Thyroid gland (tissue), 4 donors: ENCODE measurements at places on chromosomes 4 and X.

- H3K4me3 ChIP-seq: no peak overlapping the region
- no peaks in the 10 kb centered on the region for H3K4me1 ChIP-seq
- no peak for DNase-seq
- H3K27me3 ChIP-seq: no peaks in the 10 kb centered on the region
- H3K27ac ChIP-seq: no peak overlapping the region
- H3K36me3 ChIP-seq: peaks cover 3% of the 10 kb centered on the region
These were observed 53.3 kb downstream of the FBXL5 start for GRCh38 chr4:15601862-15602261.

GRCh38 chr4:156568041-156568440, 403.6 kb downstream of the PDGFC start:
- no peaks in the 10 kb centered on the region for H3K4me1 ChIP-seq
- H3K27me3 ChIP-seq: no peaks in the 10 kb centered on the region
- no peak overlapping the region for H3K27ac ChIP-seq

DNA sequence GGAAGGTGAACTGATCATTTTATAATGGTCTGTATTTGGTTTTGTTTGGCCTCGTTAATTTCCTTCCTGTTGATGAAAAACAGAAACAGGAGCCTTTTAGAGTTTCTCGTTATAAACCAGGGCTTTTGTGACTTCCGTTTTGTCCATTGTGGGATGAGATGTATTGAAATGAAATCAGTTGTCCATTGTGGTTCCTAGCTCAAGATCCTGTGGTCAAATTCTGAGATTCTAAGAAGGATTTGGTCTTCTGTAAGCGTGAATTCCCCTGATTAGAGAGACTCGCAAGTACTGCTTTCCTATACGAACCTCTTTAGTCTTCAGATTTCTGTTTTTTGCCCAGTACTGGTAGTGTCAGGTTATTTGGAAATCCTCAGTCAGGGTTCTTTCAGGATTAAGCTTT, 101.7 kb downstream of the RAPGEF2 start:
- H3K4me3 ChIP-seq: no peak overlapping the region
- H3K4me1 ChIP-seq: peaks cover 11% of the 10 kb centered on the region
- no peak overlapping the region for H3K27ac ChIP-seq
- no peak for DNase-seq

- no peaks in the 10 kb centered on the region for H3K27me3 ChIP-seq
These were observed 599 bp downstream of the NUP54 start for GRCh38 chr4:76147454-76148141.

GRCh38 chrX:11210415-11210801, 82.8 kb upstream of the AMELX start:
- H3K27me3 ChIP-seq: no peaks in the 10 kb centered on the region
- no peak overlapping the region for H3K27ac ChIP-seq
- H3K4me3 ChIP-seq: no peak overlapping the region
- H3K4me1 ChIP-seq: no peaks in the 10 kb centered on the region

DNA sequence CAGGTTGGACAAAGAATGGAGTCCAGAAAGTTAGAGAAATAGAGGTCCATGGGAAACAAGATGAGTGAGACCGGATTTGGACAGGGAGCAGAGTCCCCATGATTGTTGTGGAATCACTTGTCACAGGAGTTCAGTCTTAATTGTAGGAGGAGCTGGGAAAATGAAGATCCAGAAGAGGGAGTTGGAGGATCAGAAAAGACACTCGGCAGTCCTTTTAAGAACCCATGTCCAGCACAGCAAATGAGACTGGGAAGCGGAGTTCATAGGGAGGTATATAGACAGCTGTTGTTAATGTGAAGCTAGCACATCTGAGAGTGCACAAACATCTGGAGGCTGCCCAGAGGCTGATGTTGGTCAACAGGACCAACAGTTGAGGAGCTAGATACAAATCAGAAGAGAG, 111.4 kb upstream of the RXFP1 start:
- no peaks in the 10 kb centered on the region for H3K36me3 ChIP-seq
- H3K27ac ChIP-seq: no peak overlapping the region

- H3K27me3 ChIP-seq: no peaks in the 10 kb centered on the region
- no peaks in the 10 kb centered on the region for H3K4me1 ChIP-seq
- H3K4me3 ChIP-seq: no peak overlapping the region
- no peak for DNase-seq
- H3K27ac ChIP-seq: no peak overlapping the region
- H3K36me3 ChIP-seq: no peaks in the 10 kb centered on the region
These were observed 37.2 kb downstream of the CLCN3 start for GRCh38 chr4:169657470-169658107.

DNA sequence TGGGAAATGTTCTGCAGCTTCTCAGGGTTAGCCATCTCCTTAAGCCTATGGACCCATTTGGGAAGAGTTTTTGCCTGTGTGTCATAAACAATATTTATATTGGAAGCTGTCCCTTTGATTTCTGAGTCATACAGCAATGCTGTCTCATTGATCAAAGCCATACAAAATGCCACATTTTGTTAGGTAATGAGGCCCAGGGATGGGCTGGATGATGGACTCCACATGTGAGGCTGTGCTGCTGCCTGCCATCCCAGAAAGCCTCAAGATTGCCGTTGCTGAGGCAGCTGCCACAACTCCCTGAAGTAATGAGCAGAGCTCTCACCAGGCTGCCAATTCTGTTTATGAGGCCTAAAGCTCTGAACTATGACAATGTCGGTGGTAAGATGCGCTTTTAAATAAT, 12.2 kb upstream of the GJB1 start:
- no peak overlapping the region for H3K4me3 ChIP-seq
- H3K27me3 ChIP-seq: no peaks in the 10 kb centered on the region
- no peaks in the 10 kb centered on the region for H3K4me1 ChIP-seq
- H3K27ac ChIP-seq: no peak overlapping the region
- no peaks in the 10 kb centered on the region for H3K36me3 ChIP-seq
- no peak for DNase-seq

DNA sequence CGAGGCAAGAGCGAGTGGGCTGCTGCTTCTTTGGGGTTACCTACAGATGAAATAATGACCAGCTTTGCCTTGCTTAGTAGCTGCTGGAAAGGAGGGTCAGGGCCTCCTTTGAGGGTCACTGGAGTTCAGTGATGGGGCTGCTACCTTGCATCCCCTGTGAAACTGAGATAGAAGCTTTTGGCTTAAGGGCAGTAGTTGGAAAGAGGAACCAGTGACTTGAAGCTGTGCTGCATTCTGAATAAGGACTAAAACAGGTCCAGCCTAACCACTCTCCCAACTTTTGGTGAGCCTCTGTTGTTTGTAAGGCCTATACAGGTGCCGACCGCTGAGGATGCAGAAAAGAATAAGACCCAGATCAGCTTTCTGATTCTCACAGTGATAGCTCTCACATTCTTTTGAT, 41.2 kb downstream of the RASL11B start:
- H3K36me3 ChIP-seq: no peaks in the 10 kb centered on the region
- no peaks in the 10 kb centered on the region for H3K27me3 ChIP-seq
- H3K4me3 ChIP-seq: no peak overlapping the region
- H3K27ac ChIP-seq: no peak overlapping the region
- DNase-seq: no peak

- no peaks in the 10 kb centered on the region for H3K36me3 ChIP-seq
- DNase-seq: no peak
- peaks cover 4% of the 10 kb centered on the region for H3K4me1 ChIP-seq
These were observed 778.4 kb upstream of the FRG1 start for GRCh38 chr4:189162073-189162789.

GRCh38 chrX:56233100-56233499, 944 bp downstream of the KLF8 start:
- H3K4me1 ChIP-seq: no peaks in the 10 kb centered on the region
- peak; percentile 15 for DNase-seq
- H3K4me3 ChIP-seq: no peak overlapping the region
- peak overlapping the region; percentile 69 for H3K27ac ChIP-seq
- no peaks in the 10 kb centered on the region for H3K36me3 ChIP-seq
- no peaks in the 10 kb centered on the region for H3K27me3 ChIP-seq

- no peak overlapping the region for H3K27ac ChIP-seq
- no peak for DNase-seq
- H3K27me3 ChIP-seq: no peaks in the 10 kb centered on the region
- no peak overlapping the region for H3K4me3 ChIP-seq
- no peaks in the 10 kb centered on the region for H3K36me3 ChIP-seq
These were observed 81.6 kb downstream of the ZFX start for GRCh38 chrX:24231131-24231540.

DNA sequence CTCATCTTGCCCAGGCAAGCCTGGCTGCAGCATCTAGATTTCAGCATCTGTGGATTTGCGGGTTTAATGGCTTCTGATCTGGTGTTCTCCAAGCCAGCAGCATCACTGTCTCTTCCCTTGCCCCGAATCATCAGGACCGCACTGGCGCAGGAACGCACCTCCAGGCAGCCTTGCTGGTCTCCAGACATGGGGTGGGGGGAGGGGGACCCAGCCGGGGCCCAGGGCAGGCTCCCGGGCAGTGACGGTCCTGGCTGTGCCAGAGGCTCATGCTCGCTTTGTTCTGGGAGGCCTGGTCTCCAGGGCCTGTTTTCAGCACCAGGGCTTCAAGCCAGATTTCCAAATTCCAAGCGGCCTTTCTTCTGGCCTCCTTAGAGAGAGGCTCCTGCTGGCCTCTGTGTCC, 4.9 kb downstream of the CFAP99 start:
- no peaks in the 10 kb centered on the region for H3K27me3 ChIP-seq
- DNase-seq: no peak
- H3K4me1 ChIP-seq: peaks cover 4% of the 10 kb centered on the region

GRCh38 chr4:73341454-73341853, 62.6 kb upstream of the ALB start:
- H3K27me3 ChIP-seq: no peaks in the 10 kb centered on the region
- no peaks in the 10 kb centered on the region for H3K4me1 ChIP-seq
- no peak overlapping the region for H3K4me3 ChIP-seq
- no peak for DNase-seq

DNA sequence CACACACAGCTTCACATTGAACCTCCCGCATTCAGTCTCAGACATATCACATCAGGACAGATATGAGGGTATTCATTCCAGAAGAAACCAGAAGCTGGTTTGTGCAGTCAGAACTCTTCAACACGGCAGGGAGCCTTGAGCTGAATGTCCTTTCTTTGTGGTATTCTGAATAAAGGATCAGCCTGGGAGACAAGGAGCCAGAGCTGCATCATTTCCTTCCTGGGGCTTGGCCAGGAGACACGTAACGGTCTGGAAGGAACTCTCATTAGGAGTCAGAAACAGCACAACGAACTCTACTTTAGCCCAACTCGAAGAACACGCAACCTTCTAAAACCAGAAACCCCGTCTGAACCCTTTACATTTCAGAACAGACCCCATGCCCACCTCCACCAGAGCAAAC, 46.4 kb downstream of the KDR start:
- H3K36me3 ChIP-seq: no peaks in the 10 kb centered on the region
- H3K27ac ChIP-seq: no peak overlapping the region
- no peaks in the 10 kb centered on the region for H3K27me3 ChIP-seq
- no peak overlapping the region for H3K4me3 ChIP-seq

- no peak overlapping the region for H3K4me3 ChIP-seq
- H3K36me3 ChIP-seq: no peaks in the 10 kb centered on the region
- H3K27ac ChIP-seq: no peak overlapping the region
- no peak for DNase-seq
- H3K4me1 ChIP-seq: no peaks in the 10 kb centered on the region
These were observed 30.2 kb upstream of the GRIA3 start for GRCh38 chrX:123153846-123154335.

DNA sequence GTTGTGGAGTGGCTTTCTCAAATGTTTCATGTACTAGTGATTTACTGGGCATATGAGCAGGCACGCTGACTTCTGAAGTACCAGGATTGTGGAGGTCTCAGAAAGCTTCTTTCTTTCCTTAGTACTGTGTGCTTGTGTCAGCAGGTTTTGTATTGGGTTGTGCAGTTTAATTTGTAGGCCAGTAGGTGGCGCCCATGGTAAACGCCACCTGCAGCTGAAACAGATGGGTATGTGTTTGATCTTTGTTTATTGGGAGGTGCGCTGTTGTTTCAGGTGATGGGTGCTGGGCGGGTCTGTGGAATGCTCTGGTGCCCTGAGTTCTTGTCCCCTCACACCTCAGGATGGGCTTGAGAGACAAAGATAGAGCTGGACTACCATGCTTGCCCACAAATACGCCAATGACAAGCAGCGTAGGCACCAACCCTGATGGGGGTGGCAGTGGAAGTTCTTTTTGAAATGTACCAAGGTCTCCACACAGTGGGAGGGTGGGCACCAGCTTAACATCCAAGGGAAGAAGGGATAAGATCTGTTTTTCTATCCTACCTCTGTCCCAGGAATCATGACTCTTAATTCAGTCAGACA, 141.5 kb downstream of the RPS6KA6 start:
- no peak overlapping the region for H3K4me3 ChIP-seq
- no peaks in the 10 kb centered on the region for H3K36me3 ChIP-seq
- no peak overlapping the region for H3K27ac ChIP-seq
- H3K27me3 ChIP-seq: no peaks in the 10 kb centered on the region
- DNase-seq: peak; percentile 25
- no peaks in the 10 kb centered on the region for H3K4me1 ChIP-seq

DNA sequence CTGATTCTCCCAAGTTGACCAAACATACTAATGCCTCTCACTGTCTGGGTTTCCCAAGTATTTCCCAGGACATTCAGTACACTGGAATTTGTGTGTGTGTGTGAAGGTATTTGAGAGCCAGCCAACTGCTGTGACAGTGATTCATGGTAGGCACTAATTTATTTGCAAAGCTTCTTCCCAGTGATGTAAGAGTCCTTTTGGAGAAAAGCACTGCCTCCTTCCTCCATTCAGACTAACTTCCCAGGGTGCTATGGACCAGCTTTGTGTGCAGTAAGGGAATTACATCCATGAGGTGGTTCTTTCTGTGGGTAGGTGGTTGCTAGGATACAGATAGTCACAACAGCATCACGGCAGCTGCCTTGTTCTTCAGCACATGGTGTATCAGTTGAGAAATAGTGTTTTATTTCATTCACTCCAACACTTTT, 8.7 kb downstream of the EGF start:
- H3K27ac ChIP-seq: no peak overlapping the region
- no peak overlapping the region for H3K4me3 ChIP-seq
- H3K36me3 ChIP-seq: no peaks in the 10 kb centered on the region
- DNase-seq: no peak
- no peaks in the 10 kb centered on the region for H3K27me3 ChIP-seq
- H3K4me1 ChIP-seq: no peaks in the 10 kb centered on the region

DNA sequence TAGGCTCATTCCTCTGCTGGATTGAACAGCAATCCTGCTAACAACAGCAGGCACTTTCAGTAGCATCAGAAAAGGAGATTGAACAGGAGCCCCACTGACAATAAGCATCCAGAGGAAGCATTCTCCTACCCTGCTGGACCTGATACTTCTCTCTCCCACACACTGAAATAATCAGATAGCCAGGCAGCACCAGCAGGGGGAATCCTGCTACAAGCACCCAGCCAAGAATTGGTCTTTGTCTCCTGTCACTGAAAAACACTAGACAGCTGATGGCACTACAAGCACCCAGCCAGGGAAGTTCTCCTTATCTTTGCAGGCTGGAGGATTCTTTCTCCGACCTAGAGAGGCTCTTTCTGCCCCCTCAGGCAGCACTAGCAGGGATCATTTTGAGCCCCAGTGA, 444.3 kb upstream of the GRIA3 start:
- no peak overlapping the region for H3K4me3 ChIP-seq
- no peaks in the 10 kb centered on the region for H3K27me3 ChIP-seq
- no peaks in the 10 kb centered on the region for H3K36me3 ChIP-seq
- no peak overlapping the region for H3K27ac ChIP-seq
- H3K4me1 ChIP-seq: no peaks in the 10 kb centered on the region

- H3K4me1 ChIP-seq: no peaks in the 10 kb centered on the region
- no peaks in the 10 kb centered on the region for H3K36me3 ChIP-seq
- H3K27me3 ChIP-seq: no peaks in the 10 kb centered on the region
- no peak overlapping the region for H3K27ac ChIP-seq
- no peak for DNase-seq
These were observed 208.9 kb downstream of the GBA3 start for GRCh38 chr4:22901631-22902030.

- no peaks in the 10 kb centered on the region for H3K36me3 ChIP-seq
- no peaks in the 10 kb centered on the region for H3K27me3 ChIP-seq
- no peak for DNase-seq
- no peak overlapping the region for H3K27ac ChIP-seq
These were observed 69.1 kb upstream of the UCP1 start for GRCh38 chr4:140637836-140638235.
